ENCODE measurements at places on chromosomes 6 and 20.
A peak's percentile ranks its signal among the peaks of the same experiment; 100 is the strongest.

DNA sequence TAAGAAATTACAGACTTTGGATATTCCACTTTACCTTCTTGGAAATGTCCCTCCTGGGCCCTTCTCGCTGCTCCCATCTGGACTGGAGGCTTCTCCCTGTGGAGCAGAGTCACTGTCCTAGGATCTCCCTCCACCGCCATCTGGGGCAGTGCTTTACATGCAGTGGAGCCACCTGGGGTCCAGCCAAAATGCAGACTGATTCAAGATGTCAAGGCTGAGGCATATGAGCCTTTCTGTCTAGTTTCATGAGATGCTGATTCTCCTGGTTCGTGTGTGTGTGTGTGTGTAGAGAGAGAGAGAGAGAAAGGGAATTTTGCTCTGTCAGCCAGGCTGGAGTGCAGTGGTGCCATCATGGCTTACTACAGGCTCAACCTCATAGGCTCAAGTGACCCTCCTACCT lies 14.9 kb downstream of the MICA start:
- DNase-seq: no peak

DNA sequence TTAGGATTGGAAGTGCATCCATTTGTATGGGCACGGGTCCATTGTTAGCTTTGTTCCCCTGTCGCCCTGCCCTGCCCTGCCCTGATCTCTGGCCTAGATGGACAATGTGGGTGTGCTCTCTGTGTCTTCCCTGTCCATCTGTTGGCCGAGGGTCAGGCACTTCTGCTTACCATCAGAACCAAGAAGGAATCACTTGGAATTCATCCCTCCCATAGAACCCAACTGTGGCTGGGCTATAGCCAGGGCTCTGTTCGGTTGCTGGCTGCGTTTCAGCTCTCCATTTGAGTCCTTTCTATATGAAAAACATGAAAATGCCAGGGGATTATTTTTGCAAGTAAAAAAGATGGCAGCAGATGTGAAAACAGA lies 26.6 kb upstream of the TULP4 start:
- DNase-seq: no peak

DNA sequence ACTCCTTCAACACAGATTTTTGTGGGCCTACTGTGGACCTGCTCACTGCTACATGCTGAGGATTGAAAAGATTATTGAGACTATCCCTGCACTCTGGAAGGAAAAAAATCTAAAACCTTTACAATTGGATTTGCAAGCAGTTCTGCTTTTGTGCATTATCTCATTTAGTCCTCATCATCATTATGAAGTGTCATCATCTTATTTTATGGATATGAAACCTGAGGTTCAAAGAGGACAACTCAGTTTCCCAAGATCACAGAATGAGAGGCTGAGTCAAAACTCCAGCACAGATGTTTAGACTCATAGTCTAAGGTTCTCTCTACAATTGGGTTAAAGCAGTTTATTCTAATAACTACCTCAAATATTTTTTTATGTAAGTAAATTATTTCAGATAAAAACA lies 160.2 kb upstream of the MARCKS start:
- DNase-seq: no peak

GRCh38 chr6:131136021-131136786 lies 937 bp downstream of the AKAP7 start:
- DNase-seq: no peak

GRCh38 chr6:11128608-11129007 lies 17.1 kb upstream of the ERVFRD-1 start:
- DNase-seq: no peak

GRCh38 chr6:120129228-120129627 lies 779.7 kb upstream of the MAN1A1 start:
- DNase-seq: no peak

GRCh38 chr6:108163644-108164542 lies 1.9 kb upstream of the NR2E1 start:
- no peak for DNase-seq

GRCh38 chr20:7516621-7517111 lies 423.6 kb downstream of the HAO1 start:
- no peak for DNase-seq

DNA sequence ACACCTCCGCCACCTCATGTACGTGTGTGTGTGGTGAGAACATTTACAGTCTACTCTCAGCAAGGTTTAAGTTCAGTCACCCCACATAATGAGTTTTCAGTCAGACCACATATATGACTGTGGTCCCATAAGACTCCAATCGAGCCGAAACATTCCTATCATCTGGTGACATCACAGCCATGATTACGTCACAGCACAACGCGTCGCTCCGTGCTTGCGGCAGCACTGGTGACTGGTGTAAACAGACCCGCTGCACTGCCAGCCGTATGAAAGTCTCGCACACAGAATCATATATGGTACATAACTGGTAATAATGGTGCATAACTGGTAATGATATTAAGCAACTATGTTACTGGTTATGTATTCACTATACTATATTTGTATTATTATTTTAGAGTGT lies 150.7 kb downstream of the DLL1 start:
- DNase-seq: no peak

DNA sequence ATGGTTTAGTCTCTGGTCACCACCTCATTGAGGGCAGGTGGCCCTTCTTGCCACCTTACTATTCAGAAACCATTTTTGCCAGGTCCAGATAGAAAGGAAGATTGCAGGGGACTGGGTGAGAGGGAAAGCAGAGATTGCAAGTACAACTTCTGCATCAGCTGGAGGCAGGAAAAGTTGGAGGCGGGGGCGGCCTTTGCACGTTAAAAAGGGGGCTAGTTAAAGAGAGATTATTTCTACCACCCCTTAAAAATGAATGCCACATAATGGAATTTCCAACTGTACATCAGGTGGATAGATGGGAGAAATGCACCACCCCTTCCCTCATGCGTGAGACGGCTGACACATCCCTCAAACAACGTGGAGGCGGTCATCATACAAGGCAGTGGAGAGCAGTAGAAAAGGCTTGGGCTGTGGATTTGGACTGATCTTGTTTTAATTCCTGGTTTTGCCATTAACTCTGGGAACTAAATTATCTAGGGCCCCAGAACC lies 95.4 kb upstream of the CNKSR3 start:
- no peak for DNase-seq

DNA sequence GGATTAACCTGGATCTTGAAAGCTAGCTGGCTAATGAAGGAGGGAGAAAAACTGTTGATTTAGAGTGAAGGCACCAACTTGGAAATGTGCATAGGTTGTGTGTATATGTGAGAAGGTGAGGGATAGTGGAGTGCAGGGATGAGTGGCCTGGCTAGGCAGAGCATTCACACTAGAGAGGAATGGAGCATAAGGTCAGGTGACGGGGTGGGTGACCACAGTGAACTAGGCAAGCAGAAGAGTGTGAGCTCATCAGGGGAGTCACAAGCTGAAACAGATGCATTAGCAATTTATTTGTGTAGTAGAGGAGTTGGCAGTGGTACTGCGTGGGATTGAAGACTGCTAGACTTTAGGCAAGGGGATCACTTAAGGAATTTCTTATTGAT lies 10.5 kb downstream of the ANKRD66 start:
- DNase-seq: no peak

- DNase-seq: no peak
Observed at GRCh38 chr6:131258010-131258652, 122.9 kb downstream of the AKAP7 start.

DNA sequence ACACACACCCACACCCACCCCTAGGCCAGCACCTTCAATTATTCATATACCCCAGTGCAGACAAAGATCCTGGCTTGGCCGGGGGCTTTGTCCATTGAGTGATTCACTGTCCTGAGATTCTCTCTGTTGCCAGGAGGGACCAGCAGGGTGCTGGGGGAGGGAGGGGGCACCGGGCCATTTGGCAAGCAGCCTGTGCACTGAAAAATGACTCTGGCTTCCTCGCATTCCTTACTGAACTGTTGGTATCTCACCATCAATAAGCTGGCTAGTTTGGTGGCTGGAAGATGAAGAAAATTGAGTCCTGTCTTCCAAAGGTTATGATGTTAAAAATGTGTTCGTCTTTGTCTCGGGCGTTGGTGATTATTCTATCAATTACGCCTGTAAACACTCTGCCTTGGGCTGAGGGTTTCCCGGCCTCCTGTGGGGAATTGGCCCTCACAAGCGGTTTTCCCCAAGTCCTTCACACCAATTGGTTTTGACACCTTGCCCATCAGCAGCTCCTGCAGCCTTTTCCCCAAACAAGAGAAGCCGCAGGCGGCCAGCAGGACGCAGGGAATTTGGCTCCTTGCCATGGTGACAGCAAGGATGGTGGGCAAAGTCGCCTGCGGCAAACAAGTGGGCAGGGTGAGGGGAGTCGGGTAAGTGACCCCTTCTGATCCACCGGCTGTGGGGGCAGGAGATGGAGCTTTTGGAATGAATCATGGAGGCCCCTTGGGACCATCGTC lies 4.9 kb downstream of the VSTM2L start:
- no peak for DNase-seq

GRCh38 chr6:16681260-16681873 lies 79.9 kb downstream of the ATXN1 start:
- DNase-seq: no peak

GRCh38 chr6:89886378-89887120 lies 7.7 kb upstream of the GJA10 start:
- no peak for DNase-seq

DNA sequence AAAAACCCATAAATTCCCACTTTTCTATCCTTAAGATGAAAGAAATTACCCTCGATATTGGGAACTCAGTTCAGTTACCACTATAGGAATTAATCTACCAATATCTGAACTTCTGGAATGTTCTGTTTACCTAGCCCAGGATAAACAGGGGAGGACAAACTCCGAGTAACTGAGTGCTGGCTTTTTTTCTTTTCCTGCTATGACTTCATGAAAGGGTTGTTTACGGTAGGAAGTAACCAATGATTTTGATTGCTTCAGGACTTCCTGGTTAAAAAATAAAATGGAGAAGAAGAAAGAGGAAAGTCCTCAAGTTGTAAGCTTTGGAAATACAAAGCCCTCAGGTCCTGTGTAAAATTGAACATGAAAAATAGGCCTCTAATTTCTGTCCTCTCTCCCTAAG lies 167.7 kb downstream of the ZNF217 start:
- no peak for DNase-seq

DNA sequence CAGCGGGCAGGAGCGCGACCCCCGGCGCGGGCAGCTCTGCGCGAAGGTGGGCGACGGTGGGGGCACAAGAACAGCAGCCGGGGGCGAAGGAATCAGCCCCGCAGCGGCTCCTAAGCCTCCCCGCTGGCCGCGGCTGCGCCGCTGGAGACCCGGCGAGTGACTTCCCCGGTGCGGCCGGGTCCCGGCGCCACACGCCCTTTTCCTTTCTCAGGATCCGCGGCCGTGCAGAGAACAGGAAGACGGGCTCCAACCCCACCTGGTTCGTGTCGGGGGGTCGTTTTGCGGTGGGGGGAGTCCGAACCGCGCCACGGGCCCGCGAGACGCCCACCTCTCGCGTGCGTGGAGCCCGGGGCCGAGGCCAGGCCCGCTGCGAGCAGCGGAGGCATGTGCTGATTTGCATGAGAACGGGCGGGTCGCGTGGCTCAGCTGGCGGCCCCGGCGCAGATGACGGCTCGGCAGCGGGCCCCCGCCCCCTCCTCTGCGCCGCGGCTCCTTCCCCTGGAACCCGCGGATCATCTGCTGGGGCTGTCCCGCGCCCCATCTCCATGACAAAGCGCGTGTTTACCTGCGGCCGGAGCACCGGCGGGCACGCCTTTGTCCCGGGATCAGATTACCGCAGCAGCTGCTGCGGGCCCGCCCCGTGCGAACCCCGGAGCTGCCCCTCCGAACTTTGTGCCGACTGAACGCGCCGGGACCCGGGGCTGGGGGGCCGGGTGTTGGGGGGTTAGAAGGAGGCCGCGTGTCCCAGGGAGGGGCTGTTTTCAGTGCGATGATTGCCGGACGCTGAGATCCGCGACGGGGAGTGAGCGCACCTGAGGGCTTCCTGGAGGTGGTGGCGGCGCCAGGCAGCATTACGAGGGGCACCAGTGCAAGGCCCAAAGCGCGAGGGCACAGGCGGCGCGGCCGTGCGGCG lies 4.9 kb upstream of the DLL1 start:
- peak; percentile 68 for DNase-seq

GRCh38 chr6:81093051-81093450 lies 659.4 kb downstream of the TENT5A start:
- DNase-seq: no peak

- no peak for DNase-seq
Observed at GRCh38 chr6:13234130-13234529, 94.2 kb downstream of the TBC1D7 start.

DNA sequence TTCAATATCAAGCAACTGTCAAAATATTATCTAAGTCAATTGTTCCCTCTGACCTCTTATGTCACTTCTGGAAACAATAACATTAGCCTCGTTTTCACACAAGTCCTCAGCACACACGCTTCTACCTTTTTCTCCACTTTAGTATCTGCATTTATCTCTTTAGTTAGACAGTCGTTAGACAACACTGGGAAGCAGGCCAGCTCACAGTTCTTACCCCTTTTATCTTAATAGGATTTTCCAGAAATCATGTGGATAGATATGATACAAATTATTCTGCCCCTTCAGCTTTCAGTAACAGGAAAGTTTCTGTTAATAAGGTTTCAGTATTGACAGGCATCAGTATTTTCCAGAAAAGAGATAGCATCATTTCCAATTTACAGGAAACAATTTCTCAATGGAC lies 25.9 kb upstream of the HAO1 start:
- DNase-seq: no peak

- no peak for DNase-seq
Observed at GRCh38 chr20:55540013-55540412, 465.3 kb downstream of the CBLN4 start.

DNA sequence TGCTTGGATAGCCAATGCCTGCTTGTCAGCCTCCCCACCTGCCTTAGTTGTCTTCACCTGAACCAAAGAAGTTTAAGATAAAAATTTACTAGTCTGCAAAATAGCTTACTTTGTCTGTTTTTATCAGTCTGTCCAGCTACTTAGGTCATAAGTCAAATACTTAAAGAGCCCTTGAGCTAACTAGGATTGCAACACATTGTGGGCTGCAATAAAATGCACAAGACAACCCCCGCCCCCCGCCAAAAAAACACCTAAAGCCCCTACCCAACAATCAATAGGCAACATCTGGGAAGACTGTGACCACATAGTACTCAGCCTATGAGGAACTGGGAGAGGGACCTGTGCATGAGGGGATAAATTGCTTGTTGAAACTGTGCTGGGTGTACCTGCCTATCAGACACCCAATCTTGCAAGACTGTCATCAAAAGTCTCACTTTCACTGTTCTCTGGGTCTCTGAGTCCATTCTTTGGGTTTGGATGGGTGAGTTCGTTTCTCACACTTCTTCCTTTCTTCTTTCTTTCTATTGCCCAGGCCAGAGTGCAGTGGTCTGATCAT lies 27.3 kb upstream of the ABCC10 start:
- no peak for DNase-seq

- DNase-seq: peak; percentile 75
Observed at GRCh38 chr20:4091490-4092479, 76.4 kb upstream of the RNF24 start.
